ENCODE measurements at places on chromosomes 4 and X.

DNA sequence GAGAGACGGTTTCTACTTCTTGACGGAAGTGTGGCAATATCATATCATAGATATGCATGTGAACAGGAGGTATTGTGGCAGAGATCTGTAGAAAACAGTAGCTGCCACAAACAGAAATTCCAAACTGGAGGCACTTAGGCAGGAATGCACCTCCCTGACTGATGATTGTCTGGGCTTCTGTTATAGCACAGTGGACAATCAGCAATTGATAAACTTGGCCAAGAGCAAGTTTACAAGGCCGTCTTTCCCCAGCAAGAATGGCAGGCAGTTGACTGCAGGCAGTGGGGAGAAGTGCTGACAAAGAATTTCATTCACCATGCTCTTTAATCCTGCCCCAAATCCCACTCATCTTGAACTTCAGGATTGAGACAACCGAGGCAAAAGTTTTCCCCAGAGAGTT lies 114.4 kb upstream of the STOX2 start:
- no peak for DNase-seq

- DNase-seq: no peak
Observed at GRCh38 chrX:153806999-153807575, 12.6 kb downstream of the SSR4 start.

DNA sequence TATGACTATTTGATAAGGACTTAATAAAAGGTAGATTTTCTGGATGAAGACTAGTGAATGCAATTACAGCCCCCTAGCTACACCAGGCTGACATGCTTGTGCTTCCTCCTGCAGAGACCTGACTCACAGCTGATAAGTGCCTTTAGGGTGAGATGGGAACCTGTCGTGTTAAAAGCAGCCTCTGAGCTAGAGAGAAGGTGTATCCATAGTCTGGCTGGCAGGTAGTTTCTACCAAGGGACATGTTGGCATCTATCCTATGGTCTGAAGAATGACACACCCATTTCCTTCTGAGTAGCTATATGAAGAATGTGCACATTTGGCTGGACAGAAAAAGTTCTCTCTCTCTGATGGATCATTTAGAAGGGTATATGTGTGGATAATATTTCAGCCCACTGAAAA lies 64.1 kb downstream of the PARM1 start:
- no peak for DNase-seq

DNA sequence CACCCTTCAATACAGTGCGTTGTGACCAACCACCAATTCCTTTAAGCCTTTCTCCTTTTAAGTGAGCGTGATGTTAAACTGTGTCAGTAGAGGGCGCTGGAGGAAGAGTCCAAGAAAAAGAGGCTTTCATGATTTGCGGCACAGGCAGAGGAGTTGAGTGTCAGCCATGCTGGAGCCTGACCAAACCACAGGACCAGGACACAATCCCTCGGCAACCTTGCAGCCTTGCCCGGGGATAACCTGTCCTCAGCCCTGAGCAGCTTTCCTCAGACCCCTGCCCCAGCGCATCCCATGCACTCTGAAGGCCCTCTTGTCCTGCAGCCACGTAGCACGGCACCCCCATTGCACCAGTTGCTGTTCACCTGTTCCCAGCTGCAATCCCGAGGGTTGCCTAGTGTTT lies 53.5 kb upstream of the SMIM31 start:
- no peak for DNase-seq

DNA sequence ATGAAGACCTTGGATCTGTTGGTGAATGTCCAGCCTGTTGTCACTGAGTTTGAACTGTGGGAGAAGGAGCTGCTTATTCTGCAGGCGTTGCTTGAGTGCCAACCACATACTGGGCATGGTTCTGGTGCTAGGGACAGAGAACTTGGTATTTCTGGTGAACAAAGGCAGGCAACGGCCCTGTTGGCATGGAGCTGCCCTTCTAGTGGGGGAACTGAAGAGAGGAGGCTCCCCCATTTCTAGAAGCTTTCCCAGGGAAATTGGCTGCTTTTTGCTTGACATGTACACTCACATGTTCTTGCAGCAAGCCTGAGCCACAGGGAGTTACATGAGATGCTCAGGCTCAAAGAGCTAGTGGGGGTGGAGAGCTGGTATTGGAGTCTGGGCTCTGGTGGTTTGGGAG lies 8.9 kb upstream of the CD38 start:
- DNase-seq: no peak

DNA sequence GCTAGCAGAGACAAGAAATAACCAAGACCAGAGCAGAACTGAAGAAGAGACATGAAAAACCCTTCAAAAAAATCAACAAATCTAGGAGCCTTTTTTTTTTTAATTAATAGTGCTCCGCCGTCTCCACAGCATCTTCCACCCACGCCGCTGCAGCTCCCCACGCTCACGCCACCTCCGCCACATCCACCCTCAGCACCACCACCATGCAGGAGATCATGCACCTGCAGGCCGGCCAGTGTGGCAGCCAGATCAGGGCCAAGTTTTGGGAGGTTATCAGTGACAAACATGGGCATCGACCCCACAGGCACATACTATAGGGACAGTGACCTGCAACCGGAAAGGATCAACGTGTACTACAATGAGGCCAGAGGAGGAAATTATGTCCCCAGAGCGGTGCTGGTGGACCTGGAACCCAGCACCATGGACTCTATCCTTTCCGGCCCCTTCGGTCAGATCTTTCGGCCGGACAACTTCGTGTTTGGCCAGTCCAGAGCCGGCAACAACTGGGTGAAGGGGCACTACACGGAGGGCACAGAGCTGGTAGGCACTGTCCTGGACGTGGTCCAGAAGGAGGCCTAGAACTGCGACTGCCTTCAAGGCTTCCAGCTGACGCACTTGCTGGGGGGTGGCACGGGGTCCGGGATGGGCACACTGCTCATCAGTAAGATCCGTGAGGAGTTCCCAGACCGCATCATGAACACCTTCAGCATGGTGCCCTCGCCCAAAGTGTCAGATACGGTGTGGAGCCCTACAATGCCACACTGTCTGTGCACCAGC lies 171.2 kb downstream of the THOC2 start:
- DNase-seq: no peak

DNA sequence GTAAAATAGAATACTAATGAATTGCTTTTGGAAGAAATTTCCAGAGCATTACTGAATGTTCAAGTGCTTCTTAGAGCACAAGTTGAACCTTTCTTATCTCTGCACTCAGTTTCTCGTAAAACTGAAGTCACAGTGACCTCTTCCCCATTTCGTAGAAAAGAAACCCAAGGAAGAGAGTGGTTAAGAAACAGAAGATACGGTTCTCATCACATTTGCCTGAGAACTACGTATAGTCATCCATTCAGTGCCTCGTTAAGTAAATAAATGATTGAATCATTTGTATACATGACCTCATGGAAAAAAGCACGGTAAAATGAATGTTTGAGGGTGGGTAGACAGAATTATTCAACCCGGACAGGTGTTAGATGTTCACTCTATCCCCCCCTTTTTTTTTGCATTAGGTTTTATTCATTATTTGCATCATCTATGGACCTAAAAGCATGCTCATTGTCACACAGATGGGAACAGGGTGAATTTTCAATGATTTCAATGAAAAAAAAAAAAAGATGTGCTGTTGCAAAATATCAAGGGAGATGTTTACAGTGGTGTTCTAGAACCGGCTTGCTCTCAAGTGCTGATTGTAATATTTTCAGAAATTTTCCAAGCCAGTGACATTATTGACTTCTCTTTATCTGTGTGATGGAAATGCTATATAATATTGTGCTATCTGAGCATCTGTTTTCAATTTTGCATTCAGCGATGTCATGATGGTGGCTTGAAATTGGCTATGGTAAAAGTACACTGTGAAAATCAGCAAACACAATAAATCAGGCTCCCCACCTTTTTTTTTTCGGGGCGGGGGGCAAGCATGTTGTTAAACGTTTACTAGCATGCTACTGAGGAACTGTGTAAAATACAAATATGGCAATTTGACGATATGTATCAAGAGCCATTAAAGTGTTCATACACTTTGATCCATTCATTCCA lies 4.3 kb downstream of the RHOH start:
- DNase-seq: no peak
